CD4-positive, alpha-beta T cell treated with Interleukin-4 for 1 hour (primary cell): ENCODE measurements at places on chromosomes 11 and 22.
A peak's percentile ranks its signal among the peaks of the same experiment; 100 is the strongest.

DNA sequence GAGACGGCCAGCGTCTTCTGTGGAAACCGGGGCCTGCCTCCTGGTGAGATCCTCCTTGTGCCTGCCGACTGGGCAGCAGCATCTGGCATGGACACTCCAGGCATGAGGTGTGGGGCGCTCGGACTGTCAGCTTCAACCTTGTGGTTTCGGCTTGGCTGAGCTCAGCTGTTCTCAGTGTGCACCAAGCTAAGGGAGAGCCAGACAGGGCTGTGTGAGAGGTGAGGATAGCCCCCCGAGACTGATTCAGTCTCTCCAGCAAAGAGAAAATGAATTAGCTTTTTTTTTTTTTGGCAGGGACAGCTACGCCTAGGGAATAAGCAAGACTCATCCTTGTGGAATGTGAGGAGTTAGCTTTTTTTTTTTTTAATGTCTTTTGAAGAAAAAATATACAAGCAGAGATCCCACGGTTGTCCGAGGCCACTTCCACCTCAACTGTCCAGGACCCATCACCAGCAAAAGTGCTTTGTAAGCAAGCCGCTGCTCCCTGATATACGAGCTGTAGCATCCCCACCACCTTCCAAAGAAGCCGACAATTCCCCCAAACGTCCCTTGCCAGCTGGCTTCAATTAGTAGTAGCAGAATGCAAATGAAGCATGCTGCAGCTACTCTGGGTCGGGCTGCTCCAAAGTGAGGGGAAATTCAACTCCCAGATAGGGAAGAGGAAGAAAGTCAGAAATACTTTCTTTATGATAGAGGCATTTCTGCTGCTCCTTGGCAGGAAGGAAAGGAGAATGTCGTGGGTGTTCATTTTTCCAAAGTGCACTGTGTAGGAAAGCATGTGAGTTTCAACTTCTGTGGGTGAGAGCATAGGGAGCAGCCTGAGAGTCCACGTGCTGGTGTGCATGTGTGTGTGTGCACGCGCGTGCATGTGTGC lies 9.7 kb upstream of the THY1 start:
- DNase-seq: no peak

- peak; percentile 93 for DNase-seq
Measured at GRCh38 chr11:85627998-85628770, at the start of gene TMEM126B. TMEM126B (plus strand) TSS chr11:85628593; CDS start chr11:85628608, 15 bp downstream.

DNA sequence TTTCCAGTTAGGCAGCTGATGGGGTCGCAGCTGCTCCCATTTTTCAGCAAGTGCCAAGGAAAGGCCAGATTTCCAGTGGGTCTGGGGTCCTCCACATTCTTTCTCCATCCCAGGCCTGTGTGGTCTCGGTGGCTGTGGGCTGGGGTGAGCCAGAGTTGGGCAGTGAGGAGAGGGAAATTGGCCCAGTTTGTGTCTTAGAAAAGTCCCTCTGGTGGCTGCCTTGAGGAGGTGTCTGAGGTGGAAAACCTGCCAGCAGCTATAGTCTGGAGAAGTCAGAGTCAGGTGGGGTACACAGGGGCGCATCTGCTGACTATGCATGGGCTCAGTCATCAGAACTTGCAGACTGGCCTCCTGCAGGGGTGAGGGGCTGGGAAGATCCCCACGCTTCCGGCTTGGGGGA lies 30.5 kb downstream of the MRGPRD start:
- no peak for DNase-seq

GRCh38 chr11:61115498-61116224 lies 13.4 kb downstream of the CD5 start:
- DNase-seq: no peak

DNA sequence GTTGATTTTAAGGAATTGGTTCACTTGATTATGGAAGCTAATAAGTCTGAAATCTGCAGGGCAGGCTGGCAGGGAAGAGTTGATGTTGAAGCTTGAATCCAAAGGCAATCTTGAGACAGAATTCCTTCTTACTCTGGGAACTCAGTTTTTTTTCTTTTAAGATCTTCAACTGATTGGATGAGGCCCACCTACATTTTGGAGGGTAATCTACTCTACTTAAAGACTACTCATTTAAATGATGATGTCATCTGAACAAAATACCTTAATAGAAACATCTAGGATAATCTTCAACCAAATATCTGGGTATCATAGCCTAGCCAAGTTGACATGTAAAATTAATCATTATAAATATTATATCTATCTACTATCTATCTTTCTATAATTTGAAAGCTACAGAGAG lies 163.2 kb downstream of the PGR start:
- DNase-seq: no peak

- DNase-seq: no peak
Measured at GRCh38 chr11:63764340-63764678, 4.3 kb downstream of the ZFTA start.

DNA sequence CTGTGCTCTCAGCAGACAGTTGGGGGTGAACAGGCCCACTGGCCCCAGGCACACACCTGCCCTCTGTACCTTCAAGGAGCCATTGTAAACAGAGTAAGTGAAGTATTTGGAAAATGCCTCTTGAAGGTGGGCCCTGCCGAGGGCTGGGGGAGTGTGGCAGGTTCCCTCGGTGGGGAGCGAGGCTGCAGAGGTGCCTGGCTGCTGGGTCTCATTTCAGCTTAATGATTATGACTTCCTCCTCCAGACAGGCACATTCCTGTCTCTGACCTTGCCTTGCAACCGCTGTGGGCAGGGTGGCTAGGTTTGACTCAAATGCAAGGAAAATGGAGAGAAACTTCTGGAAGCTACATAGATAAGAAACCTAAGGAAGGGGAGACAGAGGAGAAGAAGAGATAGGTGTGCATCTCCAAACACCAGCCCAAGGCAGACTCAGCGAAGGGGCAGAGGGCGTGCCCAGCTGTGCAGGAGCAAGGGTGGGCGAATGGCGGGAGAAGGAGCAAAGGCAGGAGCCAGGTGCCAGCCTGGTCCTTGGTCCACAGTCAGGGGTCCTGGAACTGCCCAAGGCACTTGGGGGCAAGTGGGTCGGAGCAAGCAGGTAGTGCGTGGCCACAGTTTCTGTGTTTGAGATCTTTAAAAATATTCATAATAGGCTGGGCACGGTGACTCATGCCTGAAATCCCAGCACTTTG lies 14.0 kb downstream of the GRAMD4 start:
- no peak for DNase-seq

GRCh38 chr11:120655589-120655988 lies 144.0 kb downstream of the GRIK4 start:
- DNase-seq: no peak

DNA sequence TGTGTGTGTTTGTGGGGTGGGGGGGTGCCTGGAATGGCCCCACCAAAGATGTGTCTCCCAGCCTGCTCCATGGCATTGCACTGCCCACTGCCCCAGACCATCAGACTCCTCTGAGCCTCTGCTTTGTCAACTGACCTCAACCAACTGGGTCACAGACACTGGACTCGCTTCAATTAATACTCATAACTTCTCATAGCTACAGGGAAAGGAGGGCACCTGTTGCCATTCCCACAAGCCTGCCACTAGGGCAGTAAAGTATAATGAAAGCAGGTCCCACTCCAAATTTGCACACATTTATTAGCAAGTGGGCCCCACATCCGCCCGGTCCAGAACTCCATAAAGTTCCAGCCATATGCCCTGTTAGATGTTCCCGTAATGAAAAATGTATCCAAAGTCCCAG lies 70.5 kb upstream of the PRDM11 start:
- no peak for DNase-seq

DNA sequence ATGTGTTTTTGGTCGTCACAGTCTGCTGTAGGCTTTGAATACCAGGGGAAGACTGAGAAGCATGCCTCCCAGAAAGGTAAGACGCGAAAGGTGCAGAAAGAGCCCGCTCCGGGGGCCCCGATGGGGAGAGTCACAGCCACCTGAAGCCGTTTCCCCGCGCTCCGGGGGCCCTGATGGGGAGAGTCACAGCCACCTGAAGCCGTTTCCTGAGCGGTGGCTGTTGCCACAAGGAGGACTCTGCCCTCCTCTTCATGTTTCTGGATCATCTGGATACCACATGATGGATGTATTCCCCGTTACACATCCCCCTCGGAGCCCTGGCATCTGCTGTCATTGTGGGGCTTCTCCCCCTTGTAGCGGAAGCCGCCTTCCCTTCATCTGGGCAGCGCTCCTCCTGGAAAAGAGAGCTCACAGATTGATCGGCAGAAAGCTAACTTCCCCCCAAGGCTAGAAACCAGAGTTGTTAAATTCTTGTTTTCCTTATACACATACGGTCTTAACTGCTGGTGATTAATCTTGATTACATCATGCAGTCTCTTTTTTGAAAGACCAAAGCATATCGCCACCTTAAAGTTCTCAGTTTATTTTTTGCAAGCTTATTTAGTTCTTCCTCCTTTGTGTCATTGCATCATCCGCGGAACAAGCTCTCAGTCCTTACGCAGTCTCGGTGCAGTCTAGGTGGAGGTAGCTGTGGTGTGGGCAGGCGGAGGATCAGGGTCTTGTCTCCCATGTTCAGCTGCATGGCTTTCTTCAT lies 17.5 kb downstream of the CTTN start:
- DNase-seq: no peak

DNA sequence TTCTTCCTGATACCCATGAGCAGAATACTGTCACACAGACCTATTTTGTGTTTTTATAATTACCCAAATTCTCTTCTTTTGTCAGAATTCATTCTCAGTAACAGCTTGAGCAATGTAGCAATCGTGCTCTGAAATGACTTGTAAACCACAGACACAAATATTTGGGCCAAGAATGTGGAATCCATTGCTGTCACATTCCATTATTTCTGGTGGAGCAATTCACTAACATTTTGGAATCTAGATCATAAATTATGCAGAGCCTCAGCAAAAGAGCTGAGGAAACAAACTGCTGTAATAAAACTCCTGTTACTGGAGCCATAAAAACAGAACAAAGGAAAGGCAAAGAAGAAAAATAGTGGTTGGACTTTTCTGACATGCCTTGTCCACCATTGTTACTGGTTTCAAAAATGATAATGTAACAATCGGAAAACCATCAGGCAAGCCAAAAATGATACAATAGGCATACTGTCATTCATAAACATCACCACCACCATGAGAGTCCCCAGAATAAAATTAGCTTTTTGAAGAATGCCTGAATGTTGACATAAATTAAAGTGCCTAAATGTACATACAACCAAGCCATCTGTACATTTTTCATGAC lies 223.4 kb upstream of the PITPNB start:
- DNase-seq: no peak

- DNase-seq: no peak
Measured at GRCh38 chr11:45400591-45400990, 114.5 kb upstream of the SYT13 start.

DNA sequence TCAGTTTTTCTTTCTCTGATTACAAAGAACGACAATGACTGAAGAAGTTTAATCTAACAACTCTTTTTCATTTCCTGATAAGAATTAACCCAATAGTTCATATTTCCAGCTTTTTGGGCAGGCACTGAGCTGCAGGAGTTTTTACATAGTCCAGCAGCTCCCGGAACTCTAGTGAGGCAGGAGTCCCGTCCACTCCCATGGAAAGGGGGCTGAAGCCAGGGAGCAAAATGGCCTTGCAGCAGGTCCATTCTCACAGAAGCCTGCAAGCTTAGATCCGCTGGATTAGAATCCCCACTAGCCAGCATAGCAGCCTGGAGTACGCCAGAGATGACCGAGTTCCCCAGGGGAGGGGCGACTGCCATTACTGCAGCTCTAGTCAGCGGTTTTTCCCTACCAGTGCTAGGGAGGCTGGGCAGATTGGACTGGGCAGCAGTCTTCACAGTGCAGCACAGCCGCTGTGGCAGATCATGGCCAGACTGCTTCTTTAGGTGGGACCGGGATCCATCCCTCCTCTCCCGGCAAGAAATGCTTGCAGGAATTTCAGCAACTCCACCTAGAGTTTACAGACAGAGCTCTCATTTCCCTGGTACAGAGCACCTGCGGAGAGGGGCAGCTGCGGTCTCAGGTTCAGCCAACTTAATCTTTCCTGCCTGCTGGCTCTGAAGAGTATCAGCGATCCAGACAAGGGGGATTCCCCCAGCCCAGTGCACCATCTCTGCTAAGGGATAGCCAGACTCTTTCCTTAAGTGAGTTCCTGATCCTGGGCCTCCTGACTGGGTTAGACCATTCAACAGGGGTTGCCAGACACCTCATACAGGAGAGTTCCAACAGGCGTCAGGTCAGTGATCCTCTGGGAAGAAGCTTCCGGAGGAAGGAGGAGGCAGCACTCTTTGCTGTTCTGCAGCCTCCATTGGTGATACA lies 742 bp upstream of the CASP4 start:
- DNase-seq: no peak

GRCh38 chr11:33742249-33742851 lies 6.1 kb upstream of the CD59 start:
- DNase-seq: no peak

DNA sequence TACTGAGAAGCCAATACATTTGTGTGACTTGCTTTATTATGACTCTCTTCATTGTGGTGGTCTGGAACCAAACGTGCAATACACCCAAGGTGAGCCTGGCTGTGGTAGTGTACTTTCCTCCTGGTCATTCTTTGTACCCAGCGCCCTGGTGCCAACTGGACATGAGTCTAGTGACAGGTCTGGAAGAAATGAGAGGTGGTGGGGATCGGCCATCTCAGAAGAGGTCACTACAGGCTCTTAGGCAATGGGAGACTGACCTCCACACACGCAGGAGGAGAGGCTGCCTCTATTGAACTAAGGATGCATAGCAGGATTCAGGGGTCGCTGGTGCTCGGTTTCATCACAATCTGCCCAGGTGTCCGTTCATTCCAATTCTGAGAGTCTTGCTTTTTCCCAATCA lies 56.4 kb upstream of the RTL6 start:
- no peak for DNase-seq

GRCh38 chr11:17781221-17781620 lies 46.6 kb downstream of the KCNC1 start:
- no peak for DNase-seq

DNA sequence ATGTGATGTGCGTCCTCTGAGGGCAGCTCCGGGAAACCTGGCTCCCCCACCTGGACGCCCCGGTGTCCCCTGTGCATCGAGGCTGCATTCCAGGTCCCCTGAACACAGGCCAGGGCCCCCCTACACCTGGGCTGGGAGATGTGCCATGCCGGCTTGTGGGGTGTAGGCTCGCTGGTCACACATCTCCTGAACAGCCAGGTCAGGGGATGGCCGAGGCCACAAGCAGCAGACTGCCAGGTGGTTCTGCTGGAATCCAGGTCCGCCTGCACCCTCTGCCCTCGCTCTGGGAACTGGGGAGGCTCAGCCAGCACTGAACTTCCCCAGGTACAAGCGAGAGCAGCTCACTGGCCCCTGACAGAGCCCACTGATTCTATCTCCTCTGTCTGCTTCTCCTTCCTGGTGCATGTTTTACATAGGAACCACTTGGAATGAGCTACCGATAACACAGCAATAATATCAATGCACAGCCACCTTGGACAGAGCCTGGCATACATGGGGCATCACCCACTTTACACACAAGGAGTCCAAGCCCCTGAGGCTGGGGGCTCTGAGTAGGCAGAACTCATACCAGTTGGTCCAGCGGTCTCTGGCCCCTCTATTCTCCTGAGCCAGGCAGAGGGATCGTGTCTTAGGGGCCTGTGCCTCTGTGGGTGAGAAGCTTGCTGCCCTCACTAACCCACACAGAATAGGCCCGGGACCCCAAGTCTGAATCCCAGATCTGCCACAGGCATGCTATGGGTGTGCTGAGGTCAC lies 46.8 kb downstream of the TBX1 start:
- no peak for DNase-seq
